Hippocampal formation (tissue), 2 donors: ENCODE measurements at places on chromosomes 12 and 14.

DNA sequence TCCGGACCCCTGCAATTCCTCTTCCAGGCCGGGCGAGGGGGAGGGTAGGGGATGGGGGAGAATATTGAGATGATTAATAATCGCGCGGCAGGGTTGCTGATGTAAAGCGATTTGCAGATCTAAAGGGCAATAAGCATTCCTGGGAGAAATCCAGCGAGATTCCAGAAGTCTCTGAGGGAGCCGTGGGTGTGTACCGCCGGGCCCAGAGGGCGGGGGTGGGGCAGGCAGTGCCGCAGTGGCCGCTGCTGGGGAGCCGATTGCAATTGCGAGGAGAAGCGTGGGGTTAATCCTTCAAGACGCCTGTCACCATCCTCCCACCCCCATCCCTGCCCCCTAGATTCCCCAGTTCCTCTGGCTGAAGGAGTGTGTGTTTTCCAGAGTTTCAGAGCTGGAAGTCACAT is 16.4 kb downstream of the FOS start:
- DNase-seq, result peak; percentile 39

DNA sequence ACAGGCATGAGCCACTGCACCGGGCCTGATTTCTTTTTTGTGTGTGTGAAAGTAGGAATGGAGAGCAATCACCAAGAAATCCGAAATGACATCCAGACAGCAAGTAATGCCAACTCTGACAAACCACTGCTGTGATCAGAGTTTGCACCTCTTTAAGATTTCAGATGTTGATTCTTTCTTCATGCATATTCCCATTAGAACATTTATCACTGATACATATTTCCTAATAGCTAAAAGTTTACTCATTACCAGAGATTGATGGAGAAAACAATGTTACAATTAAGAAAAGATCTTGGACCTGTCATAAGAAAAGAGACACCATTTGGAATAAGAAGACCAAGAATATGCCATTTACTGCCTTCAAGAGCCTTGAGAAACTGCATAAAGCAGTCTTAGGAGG is 217.0 kb upstream of the MGAT4C start:
- DNase-seq, result no peak

- no peak for DNase-seq
Measured at GRCh38 chr12:84877340-84877739, 35.3 kb downstream of the SLC6A15 start.

DNA sequence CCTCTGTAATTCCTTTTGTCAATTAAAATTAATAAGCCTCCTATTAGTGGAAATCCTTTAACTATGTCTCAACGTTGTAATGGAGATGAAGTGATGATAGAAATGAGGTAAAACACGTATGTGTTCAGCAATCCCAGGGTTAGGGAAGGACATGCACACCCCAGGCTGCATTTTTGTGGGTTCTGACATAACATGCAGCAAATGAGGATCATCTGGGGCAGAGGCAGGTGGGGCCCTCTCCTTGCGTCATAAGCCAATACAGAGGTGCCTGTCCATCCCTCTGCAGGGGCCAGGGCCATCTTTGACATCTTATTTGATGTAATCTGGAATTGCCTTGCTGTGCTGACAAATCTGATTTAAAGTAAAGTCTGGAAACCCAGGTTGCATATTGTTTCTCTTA is 73.2 kb downstream of the MYRFL start:
- DNase-seq, result no peak

DNA sequence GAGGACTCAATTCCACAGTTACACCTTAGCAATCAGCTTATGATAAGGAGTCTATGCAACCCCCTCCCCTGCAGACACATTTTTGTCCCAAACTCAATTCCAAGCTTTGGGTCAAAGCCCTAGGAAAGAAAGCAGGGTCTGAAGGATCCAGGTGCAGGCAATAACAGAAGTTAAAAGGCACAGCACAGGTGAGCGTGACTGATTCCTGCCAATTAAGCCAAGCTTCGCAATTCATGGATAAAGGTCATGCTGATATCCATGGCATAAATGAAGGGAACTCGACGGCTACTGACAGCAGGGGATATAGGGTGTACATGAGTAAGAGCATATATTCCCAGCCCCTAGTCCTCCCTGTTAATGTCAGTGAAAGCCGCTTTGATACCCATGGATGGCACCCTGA is 39.3 kb downstream of the C12orf56 start:
- DNase-seq, result no peak

GRCh38 chr14:53306911-53307310 is 153.8 kb upstream of the DDHD1 start:
- peak; percentile 96 for DNase-seq

GRCh38 chr12:112848972-112849371 is 57.4 kb downstream of the RPH3A start:
- no peak for DNase-seq

DNA sequence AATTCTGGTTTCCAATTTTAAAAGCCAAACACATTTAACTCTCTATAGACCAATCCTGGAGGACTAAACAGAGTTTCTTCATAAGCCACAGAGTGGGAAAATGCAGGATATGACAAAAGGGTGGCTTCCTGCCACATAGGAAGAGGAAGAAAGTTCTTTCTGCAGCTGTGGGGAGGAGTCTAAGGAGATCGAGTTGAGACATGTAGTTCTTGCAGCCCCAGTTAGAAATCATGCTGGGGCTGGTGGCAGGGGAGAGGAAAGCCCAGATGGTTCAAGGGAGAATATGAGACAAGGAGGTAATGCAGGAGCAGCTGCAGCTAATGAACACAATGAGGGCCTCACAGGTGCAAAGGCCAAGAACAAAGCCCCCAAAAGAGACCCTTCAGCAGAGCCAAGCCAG is 85.0 kb upstream of the ARID2 start:
- no peak for DNase-seq

DNA sequence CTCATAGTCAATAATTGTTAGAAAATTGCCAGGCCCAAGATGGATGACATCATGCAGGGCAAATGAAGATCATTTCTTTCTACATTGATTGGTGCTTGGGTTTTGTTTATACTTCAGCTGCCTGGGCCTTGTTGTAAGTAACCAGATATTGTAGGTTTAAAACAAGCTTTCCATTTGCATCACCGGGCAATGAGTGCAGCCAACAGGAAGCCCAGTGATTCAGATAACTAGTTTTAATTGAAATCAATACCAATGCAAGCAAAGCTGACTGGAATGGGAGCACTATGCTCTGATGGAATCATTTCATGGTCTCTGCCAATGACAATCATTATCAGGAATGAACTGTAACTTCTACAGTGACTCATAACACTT is 279.3 kb downstream of the DUSP6 start:
- DNase-seq, result no peak

- DNase-seq, result no peak
Measured at GRCh38 chr14:22200977-22201605, 387.9 kb downstream of the DAD1 start.

DNA sequence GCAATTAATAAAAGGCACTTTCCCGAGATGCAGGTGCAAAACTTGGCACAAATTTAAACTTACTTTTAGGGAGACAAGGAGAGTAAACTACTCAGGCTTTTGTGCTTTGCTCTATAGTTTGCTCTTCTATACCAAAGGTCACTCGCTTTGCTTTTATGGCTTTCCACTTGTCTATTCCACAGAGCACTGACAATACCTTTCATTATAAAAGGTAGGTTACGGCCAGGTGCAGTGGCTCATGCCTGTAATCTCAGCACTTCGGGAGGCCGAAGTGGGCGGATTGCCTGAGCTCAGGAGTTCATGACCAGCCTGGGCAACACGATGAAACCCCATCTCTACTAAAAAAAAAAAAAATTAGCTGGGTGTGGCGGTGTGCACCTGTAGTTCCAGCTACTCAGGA is 32.9 kb downstream of the ALKBH1 start:
- DNase-seq, result no peak

DNA sequence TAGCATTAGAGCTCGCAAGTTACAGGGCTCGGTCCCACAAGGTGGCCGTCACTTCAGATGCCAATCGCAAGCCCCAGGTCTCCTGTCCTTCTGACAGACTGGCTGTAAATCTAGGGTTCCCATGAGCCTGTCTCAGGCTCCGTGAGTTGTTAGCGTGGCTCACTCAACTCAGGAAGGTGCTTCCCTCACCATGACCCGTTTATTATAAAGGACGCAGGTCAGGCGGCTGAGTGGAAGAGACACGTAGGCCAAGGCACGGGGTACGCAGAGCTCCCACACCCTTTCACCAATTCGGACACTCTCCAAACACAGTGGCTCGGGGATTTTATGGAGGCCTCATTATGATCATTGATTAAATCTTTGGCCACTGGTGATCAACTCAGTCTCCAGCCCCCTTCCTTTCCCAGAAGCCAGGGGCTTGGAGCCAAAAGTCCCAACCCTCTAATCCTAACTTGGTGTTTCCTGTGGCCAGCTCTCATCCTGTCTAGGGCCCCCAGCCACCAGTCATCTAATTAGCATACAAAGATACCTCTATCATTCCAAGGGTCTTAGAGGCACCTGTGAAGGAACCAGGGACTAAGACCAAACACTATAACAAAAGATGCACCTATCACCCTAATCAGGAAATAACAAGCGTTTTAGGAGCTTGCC is 25.8 kb upstream of the LRTM2 start:
- DNase-seq, result no peak

DNA sequence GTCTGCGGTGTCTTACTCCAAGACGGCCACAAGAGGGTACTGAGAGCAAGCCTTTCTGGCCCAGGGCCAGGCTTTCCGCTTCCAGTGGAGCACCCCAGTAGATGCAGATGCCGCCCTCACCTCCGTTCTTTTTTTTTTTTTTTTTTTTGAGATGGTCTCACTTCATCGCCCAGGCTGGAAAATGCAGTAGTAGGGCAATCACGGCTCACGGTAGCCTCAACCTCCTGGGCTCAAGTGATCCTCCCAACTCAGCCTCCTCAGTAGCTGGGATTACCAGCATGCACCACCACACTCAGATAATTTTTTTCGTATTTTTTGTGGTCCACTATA is 5.6 kb upstream of the LBHD2 start:
- peak; percentile 33 for DNase-seq

DNA sequence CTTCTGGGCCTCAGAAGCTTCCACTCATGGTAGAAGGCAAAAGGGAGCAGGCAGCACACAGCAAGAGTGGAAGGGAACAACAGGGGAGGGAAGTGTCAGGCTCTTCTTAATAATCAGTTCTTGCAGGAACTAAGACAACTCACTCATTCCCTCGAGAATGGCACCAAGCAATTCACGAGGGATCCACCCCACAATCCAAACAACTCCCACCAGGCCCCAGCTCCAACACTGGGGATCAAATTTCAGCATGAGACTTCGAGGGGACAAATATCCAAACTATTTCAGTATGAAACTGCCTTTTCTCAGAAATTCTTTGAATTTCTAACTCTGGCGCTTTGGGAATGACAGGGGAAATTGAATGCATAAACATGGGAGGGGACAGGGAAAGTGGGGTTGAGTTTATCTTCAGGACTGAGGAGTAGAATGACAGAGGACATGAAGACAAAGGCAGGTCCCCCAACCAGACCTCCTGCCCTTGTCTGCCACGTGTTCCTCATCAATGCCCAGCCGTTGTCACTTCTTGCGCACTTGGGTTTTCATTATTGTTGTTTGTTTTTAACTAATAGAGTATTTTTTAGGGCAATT is 24.6 kb upstream of the APOF start:
- no peak for DNase-seq

GRCh38 chr12:24681570-24681969 is 267.3 kb downstream of the BCAT1 start:
- no peak for DNase-seq

DNA sequence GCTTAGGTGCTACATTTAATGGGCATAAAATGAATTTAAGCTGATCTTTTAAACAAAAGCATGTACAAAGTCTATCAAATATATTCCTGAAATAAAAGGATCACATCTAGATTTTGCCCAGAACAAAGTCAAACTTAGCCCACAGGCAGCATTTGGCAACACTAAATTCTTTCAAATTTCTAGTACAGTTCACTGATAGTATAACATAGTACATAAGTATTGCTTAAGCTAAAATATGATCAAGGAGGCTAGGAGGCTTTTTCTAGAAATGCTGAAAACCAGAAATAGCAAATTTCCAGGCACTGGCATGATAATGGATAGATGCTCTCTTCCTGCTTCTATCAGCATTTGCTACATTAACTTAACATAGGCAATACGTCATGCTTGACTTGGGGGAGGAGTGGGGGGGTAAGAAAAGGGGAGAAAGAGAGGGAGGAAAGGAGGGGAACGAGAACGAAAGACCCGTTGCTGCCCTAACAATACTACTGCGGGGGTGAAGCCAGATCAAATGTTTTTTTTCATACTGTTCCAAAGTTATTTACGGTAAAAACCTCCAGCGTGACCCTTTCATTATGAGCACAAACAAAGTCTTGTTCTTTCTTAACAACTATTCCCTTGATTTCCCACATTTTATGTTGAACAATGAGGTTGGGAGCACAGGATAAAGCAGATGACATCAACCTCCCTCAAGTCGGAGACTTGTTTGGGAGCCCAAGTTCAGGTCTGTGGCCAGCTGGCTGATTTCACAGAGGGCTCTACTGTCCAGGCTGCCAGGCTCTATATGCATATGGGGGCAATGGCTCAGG is 10.6 kb downstream of the TMED10 start:
- DNase-seq, result peak; percentile 77

DNA sequence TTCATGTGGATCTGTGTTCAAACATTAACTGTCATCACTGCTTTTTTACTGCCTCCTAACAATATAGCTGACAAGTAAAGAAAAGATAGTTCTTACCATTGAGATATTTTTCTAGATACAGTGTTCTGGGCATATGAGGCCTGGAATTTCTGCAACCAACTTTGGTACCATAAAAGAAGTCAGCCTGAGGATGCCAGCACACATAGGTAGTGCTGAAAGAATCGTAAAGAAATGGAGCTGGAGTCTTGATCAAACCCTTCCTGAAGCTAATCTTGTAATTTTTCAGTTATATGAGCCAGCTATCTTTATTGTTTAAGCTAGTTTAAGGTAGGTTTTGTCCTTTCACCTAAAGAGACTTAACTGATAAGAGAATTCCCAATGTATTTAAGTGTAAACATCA is 11.3 kb downstream of the ERG28 start:
- no peak for DNase-seq

GRCh38 chr12:46841891-46842290 is 16.1 kb upstream of the SLC38A4 start:
- DNase-seq, result no peak

DNA sequence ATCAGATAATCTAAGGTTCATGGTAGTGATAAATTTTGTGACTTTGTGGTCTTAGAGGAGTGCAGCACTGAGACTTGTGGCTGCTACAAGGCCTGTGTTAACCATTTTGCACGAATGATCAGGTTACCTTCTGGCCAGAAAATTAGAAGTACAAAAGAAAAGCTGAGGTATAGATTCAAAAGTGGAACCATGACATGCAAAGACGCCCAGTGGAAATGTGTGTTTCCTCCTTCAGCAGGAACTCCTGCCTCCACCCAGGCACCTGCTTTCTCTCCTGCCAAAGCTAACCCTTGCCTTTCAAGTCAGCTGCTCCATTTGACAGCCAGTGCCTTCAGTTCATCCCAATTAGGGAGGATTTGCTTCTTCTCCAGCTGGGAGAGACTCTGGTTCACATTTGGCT is 10.1 kb downstream of the PDE6H start:
- no peak for DNase-seq

- DNase-seq, result no peak
Measured at GRCh38 chr12:110371408-110372055, 32.0 kb downstream of the ANAPC7 start.

- no peak for DNase-seq
Measured at GRCh38 chr12:47891356-47891755, 13.4 kb downstream of the VDR start.

GRCh38 chr14:92558319-92558718 is 44.7 kb downstream of the RIN3 start:
- DNase-seq, result no peak

- no peak for DNase-seq
Measured at GRCh38 chr12:14314801-14315200, 50.7 kb upstream of the ATF7IP start.
